ENCODE measurements at places on chromosomes 12 and 14.
A peak's percentile ranks its signal among the peaks of the same experiment; 100 is the strongest.

DNA sequence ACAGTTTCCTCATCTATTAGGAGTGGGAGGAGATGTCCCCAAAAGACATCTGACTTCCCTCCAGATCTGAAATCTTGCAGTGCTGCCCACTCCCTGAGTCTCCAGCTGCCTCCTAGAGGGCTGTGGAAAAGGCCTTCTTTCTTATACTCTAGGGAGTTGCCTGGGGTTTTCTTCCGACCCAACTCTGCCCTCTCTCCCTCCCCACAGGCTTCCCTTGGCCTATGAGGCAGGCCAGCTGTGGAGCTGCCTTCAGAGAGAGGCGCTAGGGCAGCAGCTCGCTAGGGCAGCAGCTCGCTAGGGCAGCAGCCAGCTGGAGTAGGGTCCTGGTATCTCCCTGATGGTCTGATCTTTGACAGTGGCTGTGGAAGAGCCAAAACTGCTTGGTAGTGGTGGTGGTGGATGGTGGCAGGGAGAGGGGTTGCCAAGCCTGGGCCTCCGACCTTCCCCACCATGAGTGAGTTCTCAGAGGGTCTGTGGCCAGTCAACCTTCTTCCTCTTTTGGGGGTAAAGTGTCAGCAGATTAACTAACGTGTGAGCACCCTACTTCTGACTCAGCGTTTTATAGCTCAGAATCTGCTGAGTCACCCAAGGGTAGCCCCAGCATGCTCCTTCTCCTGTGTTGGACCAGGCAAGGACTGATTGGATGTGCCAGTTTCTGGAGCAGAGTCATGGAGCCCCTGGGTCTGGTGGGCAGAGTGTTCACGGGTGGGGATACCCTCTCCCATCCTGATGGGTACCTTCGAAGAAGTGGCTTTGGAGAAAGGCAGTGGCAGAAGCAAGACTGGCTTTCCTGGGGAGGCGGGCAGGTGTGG, 2.3 kb downstream of the SLC48A1 start:
- DNase-seq, result peak; percentile 16

DNA sequence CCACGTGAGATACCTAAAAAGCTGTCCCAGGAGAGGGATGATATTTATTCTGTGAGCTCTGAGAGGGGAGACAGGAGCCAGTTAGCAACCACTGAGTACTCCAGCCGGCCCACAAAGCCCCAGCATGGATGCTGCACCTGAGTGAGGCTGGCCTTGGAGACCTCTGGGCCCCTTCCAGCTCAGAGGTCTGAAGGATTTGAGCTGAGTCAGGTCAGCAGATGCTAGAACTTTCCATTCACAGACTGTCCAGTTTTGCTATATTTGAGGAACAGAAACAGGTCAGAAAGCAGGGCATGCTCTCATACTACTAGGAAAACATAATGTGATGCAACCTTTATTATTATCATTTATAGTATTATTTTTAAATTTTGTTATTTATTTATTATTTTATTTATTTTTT, 15.0 kb upstream of the MAPKAPK5 start:
- DNase-seq, result no peak

DNA sequence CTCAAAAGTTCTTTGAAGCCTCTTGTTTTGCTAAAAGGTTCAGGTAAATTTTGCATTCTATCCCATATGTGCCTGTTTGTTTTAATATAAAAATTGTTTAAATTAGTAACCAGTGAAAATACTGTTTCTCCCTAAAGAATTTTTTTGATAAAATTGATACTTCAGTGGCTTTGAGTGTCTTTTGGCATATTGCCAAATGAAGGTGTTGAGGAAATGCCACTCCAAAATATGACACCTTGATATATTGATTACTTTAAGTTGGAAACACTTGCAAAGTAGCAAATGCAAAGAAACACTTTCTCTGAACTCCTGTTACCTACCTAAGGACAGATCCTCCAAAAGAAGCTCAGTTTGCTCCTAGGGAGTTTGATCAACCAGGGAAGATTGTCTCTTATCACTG, 8.4 kb downstream of the STYX start:
- no peak for DNase-seq

GRCh38 chr12:39442831-39443080, 164 bp downstream of the KIF21A start:
- no peak for DNase-seq

GRCh38 chr12:124075841-124076240, 102.8 kb downstream of the ZNF664 start:
- DNase-seq, result no peak

- DNase-seq, result peak; percentile 16
Measured at GRCh38 chr12:117874842-117875434, 93.9 kb downstream of the KSR2 start.

DNA sequence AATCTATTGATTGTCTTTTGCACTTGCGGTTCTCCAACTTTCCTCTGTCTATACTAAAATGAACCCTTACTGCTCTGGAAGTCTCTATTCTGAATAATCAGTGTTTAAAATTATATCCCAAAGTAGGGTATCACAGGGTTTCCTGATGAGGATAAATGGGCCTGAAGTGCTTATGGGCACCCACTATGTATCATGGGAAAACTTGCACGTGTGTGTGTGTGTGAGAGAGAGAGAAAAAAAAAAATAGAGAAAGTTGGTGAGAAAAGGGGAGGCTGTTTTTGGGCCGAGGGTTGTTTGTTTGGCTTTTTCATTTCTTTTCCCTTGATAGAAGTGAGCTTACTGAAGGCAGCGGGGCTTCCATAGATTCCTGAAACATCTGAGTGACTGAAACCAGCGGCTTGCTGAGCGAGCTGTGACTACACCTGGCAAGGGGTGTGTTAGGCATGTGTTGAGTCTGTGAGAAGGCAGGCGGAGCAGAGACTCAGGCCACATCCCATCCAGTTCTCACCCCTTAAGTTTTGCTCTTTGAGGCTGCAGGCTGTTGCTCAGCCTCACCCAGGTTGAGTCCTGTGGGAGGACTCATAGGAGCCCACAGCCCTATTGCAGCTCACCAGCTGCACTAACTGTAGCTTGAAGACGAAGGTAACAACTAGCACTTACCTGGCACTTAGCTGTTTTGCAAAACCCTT, 17.2 kb downstream of the PPFIBP1 start:
- DNase-seq, result no peak

DNA sequence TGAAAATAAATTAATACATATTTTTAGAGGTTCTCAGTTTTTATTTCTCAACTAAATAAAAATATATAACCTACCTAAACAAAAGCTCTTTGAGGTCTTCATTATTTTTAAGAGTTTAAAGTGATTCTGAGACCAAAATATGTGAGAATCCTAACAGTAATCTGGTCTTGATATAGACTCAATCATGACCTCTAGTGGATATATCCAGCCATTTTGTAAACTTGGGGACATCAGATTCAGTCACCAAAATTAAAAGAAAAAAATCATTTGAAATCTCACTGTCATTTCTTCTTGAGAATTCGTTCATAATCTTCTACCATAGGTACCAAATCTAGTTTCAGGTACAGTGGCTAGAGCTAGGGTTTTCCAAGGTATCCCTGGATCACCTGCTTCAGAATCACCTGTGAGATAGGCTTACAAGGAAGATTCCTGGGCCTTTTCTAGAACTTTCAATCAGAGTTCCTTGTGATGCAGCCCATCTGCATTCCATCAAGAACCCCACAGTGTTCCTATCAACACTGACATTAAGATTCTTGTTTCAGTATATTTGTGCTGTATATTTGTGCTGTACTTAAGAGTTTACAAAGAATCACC, 214.9 kb downstream of the ADAMTS20 start:
- DNase-seq, result peak; percentile 27

DNA sequence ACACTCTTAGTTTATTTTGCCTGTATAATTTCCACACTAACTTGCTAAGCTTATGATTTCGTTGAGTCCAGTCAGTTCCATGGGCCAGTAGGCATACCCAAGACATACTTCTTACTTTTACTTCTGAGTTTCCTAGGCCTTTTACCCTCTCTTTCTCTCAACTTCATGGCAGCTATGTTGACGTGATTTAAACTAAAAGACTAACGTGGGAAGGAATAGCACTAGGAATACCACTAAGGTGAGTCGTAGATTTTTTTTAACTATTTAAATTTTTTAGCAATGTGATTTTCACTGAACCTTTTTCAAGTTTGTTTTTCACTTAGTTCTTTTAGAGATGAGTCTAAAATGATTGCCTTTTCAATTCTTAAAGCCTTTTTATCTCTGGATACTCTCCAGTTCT, 793.5 kb upstream of the NOVA1 start:
- DNase-seq, result peak; percentile 74

GRCh38 chr12:51065530-51065929, 17.4 kb downstream of the LETMD1 start:
- DNase-seq, result no peak

GRCh38 chr12:53807322-53807860, 55.6 kb upstream of the CISTR start:
- DNase-seq, result no peak

DNA sequence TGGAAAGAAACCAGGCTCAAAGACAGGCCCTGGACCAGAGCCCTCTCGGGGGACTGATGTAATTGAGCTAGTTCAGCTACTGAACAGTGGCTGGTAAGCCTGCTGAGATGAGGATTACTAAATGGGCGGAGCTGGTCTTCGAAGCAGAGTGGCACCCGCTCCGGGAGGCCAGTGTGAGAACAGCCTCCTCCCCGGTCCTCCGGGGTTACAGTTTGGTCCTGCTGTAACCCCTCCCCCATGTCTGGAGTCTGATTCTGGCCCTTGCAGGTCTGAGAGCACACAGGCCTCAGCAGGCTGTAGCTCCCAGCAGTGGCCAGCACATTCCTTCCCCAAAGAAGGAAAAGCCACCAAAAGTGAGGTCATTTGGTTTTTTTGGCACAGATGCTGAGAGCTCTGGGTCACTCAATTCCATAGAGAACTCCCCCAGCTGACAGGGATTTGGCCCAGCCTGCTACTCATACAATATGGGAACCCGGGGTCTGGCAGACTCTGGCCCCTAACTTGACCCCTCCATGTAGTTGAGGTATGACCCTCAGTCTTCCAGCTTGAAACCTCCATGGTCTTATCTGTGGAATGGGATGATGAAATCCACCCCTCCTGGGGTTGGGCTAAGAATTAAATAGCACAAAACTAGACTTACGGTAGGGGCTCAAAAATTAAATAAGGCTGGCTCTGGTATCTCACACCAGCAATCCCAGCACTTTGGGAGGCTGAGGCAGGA, 39.0 kb downstream of the ACTN1 start:
- DNase-seq, result peak; percentile 98

DNA sequence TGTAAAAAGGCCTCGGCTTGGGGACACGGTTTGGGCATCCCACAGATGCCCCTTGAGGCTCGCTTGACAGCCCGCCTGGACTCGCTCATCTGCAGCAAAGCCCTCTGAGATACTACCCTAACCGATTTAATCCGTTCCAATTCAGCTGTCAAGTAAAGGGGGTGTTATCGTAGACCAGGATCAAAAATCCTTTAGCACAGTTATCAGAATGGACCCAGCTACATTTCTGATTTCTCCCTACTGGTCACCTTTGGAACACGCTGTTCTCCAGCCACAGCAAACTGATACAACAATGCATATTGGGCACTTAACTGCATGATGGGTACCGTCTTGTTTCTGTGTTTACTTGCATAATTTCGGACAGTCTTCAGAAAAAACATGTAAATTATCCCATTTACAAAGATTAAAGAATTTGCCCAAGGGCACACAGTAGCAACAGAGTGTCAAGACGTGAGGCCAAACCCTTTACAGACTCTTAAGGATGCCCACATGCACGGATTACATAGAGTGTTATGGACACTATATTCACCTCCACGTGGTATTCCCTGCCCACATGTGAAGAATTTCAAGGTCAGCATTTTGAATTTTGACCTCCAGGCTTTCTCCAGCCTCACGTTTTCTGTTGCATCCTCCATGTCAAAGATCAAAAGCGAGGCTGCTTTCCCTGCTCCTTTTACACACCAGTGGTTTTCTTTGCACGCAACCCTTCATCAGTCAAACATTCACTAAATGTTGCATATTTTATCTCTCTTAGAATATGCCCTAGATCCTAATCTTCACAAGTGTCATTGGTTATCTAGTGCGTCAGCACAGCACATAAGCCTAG, 3.2 kb upstream of the DUSP6 start:
- DNase-seq, result no peak

DNA sequence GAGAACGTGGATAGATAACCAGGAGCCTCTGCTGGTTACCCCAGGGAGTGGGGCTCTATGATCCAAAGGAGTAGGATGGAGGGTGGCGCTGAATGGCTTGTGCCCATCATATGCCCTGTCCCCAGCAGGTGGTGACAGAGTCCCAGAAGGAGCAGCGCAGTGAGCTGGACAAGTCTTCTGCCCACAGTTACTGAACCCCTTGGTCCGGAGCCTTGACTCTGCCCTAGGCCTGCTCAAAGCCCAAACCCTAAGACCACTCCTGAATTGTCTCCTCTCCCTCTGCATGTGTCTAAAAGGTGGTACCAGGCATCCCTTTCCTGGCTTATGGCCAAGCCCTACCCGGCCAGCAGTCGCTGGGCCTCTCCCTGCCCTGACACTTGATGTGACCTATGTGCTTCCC, 3.2 kb downstream of the PRPH start:
- no peak for DNase-seq

- DNase-seq, result no peak
Measured at GRCh38 chr12:132572106-132572505, 38.3 kb downstream of the LRCOL1 start.

DNA sequence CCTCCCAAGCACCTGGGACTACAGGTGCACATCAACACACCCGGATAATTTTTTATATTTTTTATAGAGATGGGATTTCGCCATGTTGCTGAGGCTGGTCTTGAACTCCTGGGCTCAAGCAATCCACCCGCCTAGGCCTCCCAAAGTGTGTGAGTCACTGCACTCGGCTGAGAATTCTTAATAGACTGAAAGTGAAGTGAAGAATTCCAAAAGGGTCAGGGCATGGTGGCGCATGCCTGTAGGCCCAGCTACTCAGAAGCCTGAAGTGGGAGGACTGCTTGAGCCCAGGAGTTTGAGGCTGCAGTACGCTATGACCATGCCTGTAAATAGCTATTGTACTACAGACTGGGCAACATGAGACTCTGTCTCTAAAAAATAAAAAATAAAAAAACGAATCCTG, 43.7 kb downstream of the TCHP start:
- DNase-seq, result no peak

- DNase-seq, result no peak
Measured at GRCh38 chr14:36843410-36843809, 181.8 kb downstream of the PAX9 start.

GRCh38 chr14:78141590-78141989, 28.6 kb upstream of the NRXN3 start:
- no peak for DNase-seq

DNA sequence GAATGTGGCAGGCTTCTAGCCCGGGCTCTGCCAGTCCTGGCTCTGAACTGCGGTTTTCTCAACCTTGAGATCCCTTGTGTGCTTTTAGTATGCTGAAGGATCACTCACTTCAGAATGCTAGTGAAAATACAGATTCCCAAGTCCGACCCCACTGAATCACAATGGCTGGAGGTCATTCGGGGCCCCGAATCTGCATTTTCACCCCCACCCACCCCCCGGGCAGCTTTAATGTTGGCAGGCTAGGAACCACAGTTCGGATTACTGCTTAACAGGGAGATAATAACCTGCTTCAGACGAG, 573 bp upstream of the SUSD6 start:
- DNase-seq, result no peak

GRCh38 chr14:80621701-80622100, 319.8 kb downstream of the CEP128 start:
- peak; percentile 81 for DNase-seq
